Neural crest cell (in vitro differentiated cells): ENCODE measurements at places on chromosomes 3 and 15. TPM values are rescaled to one million over a fixed set of nuclear protein-coding genes. Genes with fewer than 3 reads are reported as not detected.

The MAP2K5 gene
- 19.6 and 25.2 TPM in 2 replicates for total RNA-seq

The NDUFB5 gene
- total RNA-seq: 72.4 and 74.3 TPM in 2 replicates

- DNase-seq: no peak
Measured at GRCh38 chr3:173725507-173725906, 328.0 kb downstream of the NLGN1 start.

- DNase-seq: no peak
Measured at GRCh38 chr3:43079536-43080332, 26.1 kb downstream of the POMGNT2 start.
